ENCODE measurements at places on chromosomes 6 and 20. TPM values are rescaled to one million over a fixed set of nuclear protein-coding genes. Genes with fewer than 3 reads are reported as not detected.

GRCh38 chr20:9439806-9440205, 74.6 kb upstream of the LAMP5 start:
- DNase-seq: no peak

Gene COL20A1
- total RNA-seq: not detected

DNA sequence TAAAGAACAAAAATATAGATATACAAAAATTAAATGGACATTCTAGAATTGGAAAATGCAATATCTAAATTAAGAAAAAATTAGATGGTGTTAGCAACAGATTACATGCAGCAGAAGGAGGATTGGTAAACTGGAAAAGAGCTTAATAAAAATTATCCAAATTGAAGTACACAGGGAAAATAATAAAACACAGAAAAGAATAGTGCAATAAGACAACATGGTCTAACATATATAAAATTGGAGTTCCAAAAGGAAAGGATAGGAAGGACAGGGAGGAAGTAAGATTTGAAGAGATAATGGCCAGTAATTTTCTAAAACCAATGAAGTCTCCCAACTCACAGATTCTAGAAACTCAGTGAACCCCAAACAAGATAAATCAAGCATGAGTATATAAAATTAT, 194.5 kb downstream of the TBX18 start:
- no peak for DNase-seq

Gene FERMT1
- total RNA-seq: 0.13 TPM

- no peak for DNase-seq
Observed at GRCh38 chr20:35603695-35604448, 11.8 kb upstream of the SPAG4 start.

GRCh38 chr20:25090492-25091429, 8.8 kb upstream of the VSX1 start:
- no peak for DNase-seq

GRCh38 chr6:131136021-131136786, 937 bp downstream of the AKAP7 start:
- no peak for DNase-seq

DNA sequence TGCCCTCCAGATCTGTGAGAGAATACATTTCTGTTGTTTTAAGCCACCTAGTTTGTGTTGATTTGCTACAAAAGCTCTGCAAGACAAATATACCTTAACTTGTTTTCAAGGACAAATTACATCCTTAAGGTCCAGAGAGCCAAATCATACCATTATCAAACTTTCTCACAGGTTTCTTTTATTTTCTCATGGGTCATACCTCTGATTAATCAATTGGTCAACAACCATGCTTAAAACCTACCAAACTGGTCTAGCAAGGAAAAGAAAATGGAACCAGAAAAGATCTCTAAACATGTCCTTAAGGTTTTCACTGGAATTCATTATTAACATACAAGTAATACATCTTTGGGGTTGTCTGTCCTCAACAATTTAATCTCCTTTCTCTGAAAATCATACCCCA, 535.0 kb downstream of the CD83 start:
- DNase-seq: no peak

- DNase-seq: no peak
Observed at GRCh38 chr6:33372526-33373123, 19.0 kb upstream of the KIFC1 start.

Gene PLG
- total RNA-seq: not detected

DNA sequence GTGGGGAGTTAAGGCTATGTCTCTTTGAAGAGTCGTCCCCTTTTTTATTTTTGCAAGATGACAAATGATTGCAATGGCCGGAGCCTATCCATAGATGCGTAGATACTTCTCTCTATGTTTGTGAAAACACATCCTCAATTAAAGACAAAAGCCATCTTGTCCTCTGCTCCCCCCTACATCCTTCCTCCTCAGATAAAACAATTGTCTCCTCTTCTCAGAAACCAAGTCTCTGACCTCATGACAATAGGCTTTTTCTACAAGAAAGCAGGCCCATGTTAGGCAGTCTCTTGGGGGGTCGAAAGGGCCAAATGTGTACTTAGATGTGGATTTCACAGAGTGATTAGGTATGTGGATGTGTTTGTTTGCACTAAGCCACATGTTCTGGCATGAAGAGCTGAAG, 51.1 kb upstream of the SSTR4 start:
- no peak for DNase-seq

- DNase-seq: no peak
Observed at GRCh38 chr6:8526624-8527023, 91.3 kb upstream of the SLC35B3 start.

DNA sequence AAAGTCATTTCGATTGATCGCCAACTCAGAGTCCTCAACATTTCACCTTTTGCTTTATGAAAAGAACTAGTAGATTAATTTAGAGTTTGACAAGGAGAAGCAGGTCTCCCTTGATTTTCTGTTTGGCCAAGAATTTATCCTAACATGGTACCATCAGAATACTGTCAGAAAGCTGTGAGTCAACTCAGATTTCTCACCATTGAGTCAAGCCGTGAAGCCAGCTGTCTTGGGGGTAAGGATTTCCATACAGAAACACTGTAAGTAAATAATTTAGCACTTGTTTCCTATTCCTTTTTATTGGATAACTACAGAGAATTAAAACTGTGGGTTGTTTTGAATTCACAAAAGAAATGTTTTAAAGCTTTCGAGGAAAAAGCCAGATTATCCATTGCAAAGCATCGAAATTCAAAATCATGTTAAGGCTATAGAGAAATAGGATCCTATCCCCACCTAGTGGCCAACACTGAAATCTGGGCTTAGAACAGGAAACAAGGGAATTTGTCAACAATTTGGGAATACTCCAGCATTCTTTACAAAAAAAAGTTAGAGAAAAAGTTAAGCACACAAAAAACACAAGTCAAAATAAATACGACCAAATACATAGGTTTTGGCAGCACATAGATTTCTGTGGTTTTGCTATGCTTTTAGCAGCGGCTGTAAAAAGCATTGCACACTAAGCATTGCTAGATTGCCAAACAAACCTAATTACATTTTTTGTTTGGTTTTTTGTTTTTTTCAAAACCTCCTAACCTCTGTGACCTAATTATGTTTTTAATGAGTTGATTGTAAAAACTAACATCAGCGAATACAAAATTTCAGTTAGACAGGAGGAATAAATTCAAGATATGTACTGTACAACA, 44.2 kb downstream of the COL11A2 start:
- peak; percentile 18 for DNase-seq

DNA sequence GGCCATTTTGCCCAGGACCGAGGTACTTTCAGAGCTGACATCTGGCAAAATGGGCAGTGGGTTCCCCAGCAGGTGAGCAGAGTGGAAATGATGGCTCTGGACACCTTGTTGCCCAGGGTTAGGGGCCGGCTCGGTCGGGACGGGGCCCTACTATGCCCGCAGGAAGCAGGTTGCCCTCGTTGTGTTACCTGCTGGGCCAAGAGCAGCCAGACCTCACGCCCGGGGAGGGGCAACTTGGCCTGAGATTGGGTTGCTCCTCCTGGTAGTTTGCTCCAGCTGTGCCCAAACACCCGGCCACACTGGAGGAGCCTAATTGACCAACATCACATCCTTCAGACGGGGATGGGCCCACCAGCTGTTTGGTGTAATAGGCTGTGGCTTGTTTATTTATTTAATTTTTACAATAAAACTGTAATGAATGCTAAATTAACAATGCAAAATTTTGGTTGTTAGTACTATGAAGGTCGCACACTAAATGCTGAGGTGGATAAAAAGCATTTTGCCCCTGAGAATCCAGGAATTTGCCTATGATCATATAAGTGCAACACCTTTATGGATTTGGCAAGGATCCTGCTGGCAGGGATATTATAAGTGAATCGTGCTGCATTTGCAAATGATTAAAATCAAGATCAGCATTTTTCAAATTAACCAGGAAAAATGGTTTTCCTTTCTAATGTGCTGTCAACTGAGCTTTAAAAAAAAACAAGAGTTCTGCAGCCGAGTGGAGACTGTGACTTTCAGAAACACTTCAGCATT, 26.6 kb upstream of the PCMTD2 start:
- no peak for DNase-seq

DNA sequence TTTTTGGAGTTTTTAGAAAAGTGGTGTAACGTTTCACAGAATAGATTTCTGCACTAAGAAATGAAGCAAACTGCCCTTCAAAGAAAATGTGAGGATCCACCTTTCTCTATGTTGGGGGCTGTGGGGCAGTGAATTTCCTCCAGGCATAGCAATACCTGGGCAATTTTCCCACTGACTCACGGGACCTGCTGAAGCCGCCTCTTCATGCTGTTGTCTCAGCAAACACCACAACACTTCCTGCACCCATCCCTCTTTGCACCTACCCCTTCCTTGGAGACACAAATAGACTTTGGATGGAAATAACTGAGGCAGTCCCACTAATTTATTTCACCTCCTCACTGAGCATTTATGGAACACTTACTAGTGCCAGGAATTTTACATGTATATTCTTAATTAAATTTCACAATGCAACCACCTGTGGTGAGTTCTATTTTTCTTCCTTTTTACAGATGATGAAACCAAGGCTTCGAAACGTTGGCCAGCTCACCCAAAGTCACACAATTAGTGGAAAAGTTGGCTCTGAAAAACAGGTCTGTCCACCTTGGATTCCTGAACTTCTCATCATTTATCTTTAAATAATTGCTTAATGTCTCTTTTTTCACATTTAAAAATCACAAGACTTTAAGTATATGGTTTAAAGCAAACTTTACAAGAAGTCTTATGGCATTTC, 17.2 kb upstream of the ADGRF1 start:
- DNase-seq: no peak

All from SJSA1 (cell line).